Caco-2 (cell line): ENCODE measurements at places on chromosomes 5 and 9.
A peak's percentile ranks its signal among the peaks of the same experiment; 100 is the strongest.

DNA sequence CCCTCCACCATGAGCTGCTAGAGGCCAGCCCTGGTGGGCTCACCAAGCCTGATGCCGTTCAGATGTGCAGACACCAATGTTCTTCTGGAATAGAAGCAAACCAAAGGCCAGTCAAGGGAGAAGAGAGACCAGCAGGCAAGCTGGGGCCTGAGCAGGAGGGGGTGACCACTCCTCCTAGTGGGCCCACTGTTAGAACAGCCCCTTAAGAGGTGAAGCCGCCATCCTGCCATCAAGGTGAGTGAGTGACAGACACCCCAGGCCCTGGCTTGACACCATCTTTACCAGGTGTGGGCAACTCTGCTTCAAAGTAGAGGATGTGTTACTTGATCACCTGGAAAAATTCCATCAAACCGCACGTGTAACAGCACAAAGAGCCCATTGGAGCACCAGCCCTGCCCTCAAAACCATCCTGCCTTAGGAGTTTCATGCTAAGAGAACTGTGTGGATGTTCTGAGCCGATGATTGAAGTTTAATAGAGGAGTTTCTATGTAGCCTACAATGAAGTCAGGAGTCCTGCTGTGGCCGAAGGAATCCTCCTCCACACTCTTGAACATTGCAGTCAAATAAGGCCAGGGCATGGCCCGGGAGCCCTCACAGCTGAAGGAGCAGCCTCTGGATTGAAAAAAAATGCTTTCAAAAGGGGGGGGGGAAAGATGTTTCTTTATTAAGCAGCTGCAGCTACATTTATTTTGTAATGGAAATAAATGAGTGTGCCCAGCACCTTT lies 20.8 kb downstream of the AMBP start:
- DNase-seq: no peak

DNA sequence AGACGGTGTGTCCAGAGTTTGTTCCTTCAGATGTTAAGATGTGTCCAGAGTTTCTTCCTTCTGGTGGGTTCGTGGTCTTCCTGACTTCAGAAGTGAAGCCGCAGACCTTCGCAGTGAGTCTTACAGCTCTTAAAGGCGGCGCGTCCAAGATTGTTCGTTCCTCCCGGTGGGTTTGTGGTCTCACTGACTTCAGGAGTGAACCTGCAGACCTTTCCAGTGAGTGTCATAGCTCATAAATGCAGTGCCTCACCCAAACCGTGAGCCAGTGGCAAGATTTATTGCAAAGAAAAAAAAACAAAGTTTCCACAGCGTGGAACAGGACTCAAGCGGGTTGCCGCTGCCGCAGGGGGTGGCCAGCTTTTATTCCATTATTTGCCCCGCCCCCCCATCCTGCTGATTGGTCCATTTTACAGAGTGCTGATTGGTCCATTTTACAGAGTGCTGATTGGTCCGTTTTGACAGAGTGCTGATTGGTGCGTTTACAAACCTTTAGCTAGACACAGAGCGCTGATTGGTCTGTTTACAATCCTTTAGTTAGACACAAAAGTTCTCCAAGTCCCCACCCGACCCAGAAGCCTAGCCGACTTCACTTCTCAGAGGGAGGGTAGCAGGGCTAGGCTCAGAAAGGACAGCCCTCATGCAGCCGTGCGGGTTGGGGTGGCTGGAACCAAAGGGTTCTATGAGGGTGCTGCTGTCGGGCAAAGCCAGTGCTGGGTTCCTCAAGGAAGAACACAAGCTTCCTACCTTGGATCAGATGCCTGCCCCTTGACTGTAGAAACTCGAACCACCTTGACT lies 9.1 kb upstream of the RNF130 start:
- DNase-seq: no peak

GRCh38 chr9:17135295-17136160 lies 688 bp downstream of the CNTLN start:
- DNase-seq: peak; percentile 47

GRCh38 chr9:32339424-32339823 lies 45.0 kb upstream of the ACO1 start:
- no peak for DNase-seq

GRCh38 chr5:112002376-112002775 lies 245.4 kb upstream of the NREP start:
- DNase-seq: no peak

- no peak for DNase-seq
Observed at GRCh38 chr9:31839273-31839672, 545.2 kb upstream of the ACO1 start.
